ENCODE measurements at places on chromosomes 12 and 14. TPM values are rescaled to one million over a fixed set of nuclear protein-coding genes. Genes with fewer than 3 reads are reported as not detected.

The ARG2 gene
- 9.5 TPM for total RNA-seq

The LTBR gene
- total RNA-seq, result 180 TPM

The ERBB3 gene
- 228 TPM for total RNA-seq

The GLS2 gene
- 1.8 TPM for total RNA-seq

The OLR1 gene
- total RNA-seq, result 10.1 TPM

The LDHB gene
- 563 TPM for total RNA-seq

Measured in mucosa of gallbladder (tissue), 1 donor.